ENCODE measurements at places on chromosomes 7 and 10. TPM values are rescaled to one million over a fixed set of nuclear protein-coding genes. Genes with fewer than 3 reads are reported as not detected.

GRCh38 chr7:16918288-16918895 lies 36.6 kb upstream of the AGR3 start:
- peak; percentile 60 for DNase-seq

GRCh38 chr7:155375337-155376277 lies 77.9 kb downstream of the INSIG1 start:
- peak; percentile 51 for DNase-seq

- DNase-seq, result no peak
Measured at GRCh38 chr10:61992059-61992460, 90.6 kb downstream of the ARID5B start.

GRCh38 chr10:22461891-22462290 lies 116.6 kb downstream of the SPAG6 start:
- no peak for DNase-seq

- peak; percentile 44 for DNase-seq
Measured at GRCh38 chr10:56622335-56622973, 261.4 kb upstream of the ZWINT start.

DNA sequence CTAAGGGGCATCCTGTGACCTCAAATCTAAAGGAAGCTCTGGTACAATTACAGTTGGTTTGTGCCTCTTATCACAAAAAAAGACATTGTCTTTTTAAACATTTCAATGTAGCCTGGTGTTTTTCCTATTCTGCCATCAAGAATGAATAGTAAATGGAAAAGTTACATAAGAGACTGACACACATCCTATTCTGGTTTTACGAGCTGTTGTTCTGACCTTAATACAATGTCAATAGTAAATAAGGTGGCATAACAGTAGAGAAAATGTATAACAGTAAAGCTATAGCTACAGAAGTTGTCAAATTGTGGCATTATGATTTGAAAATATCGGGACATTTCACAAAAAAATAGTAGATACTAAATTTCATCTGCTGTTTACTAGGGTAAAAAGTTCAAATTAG lies 88.4 kb downstream of the NT5C2 start:
- DNase-seq, result no peak

DNA sequence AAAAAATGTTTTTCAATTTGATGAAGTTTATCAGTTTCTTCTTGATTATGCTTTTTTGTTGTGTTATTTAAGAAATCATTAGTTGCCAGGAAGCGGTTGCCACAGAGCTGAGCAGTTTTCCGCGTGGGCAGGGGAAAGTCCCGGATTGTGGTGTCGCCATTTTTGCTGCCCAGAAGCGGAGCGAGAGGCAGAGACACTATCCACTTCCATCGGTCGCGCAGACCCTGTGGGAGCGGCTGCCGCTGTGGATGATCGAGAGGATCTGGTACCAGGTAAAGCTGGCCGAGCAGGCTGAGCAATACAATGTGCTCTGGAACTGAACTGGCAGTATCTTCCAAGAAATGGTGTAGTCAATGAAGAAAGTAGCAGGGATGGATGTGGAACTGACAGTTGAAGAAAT lies 119.8 kb downstream of the ZNF736 start:
- no peak for DNase-seq

DNA sequence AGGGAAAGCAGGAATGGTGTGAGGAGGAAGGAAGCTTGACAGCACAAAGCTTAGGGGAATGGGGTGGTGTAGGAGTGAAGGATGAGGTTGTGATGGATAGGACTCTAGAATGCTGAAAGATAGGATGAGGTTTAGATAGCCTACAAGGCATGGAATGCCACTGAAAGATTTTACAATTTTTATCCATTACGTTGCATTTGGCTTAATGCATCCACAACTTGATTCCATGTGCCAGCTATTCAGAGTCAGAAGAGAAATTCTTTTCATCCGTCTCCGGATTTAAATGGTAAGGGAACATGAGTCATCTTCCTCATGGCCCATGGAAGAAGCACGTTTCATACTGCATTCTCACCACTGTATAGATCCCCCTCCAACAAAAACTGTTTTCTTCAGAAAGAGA lies 212.4 kb upstream of the BMPER start:
- no peak for DNase-seq

DNA sequence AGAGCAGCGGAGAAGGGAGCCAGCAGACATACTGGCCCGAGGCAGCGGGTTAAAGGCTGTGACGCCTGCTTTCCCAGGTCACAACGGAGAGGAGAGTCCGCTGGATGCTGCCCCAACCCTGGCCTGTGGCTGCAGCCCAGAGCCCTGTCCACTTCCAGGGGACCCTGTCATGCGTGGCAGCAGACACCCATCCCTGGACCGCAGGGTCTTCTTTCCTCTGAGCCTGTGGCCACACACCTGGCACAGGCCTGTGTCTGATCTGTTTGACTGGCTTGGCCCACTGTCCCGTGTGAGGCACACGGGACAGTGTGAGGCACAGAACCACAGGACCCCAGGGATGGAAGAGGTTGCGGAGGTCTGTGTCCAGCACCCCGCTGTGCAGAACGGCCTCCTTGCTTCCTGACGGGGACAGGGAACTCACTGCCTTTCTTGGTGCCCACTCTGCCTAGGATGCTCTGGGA lies 42.4 kb downstream of the INSIG1 start:
- DNase-seq, result no peak

DNA sequence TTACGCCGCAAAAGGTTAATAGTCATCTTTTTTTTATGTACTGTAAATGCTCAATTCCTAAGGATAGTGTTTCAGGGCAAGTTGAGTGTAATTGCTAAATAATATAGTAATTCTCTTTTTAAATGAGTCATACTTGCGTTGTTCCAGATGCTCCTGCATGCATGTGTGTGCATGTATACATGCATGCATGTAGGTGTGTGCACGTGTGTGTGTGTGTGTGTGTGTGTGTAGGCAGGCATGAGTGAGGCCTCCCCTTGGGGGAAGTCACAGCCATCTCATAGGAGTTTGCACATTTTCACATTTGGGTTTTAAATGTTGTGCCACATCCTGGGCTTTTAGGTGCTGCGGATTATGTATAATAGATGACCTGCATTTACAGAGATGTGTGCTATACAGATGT lies 1095.8 kb downstream of the KCNMA1 start:
- no peak for DNase-seq

- no peak for DNase-seq
Measured at GRCh38 chr7:44157116-44158080, 16.3 kb upstream of the MYL7 start.

DNA sequence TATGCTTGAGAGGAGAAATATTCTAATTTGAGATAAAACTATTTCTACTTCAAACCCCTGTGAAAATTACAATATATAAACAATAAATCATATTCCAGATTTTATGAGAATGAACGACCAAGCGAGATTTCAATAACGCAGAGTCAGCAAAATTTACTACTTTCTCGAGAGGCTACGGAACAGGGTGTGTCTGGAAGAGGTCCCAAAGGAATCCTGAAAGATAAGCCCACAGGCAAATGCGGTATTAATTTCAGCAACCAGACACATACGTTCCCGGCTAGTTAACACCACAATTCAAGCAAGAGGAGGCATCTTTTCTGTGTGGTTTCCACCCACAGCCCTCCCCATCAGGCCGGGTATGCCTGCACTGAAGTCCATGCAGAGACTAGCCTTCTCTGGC lies 26.4 kb downstream of the BEND7 start:
- DNase-seq, result no peak

DNA sequence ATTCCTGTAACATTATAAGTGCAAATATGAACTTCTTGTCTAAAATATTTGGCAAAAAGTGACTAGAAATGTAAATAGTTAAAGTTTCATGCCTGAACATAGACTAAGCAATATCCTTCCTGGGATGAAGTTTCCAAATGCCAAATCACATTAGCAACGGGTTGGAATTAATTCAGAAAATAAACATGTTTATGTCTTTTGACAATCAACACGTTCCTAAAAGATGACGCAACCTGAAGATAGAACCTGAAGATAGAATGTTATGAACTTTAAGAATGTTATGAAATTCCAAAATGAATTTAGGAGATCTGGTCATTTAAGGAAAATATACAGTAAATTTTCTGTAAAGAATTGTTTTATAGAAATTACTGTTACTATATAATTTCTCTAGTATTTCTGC lies 9.2 kb downstream of the LAMB4 start:
- no peak for DNase-seq

DNA sequence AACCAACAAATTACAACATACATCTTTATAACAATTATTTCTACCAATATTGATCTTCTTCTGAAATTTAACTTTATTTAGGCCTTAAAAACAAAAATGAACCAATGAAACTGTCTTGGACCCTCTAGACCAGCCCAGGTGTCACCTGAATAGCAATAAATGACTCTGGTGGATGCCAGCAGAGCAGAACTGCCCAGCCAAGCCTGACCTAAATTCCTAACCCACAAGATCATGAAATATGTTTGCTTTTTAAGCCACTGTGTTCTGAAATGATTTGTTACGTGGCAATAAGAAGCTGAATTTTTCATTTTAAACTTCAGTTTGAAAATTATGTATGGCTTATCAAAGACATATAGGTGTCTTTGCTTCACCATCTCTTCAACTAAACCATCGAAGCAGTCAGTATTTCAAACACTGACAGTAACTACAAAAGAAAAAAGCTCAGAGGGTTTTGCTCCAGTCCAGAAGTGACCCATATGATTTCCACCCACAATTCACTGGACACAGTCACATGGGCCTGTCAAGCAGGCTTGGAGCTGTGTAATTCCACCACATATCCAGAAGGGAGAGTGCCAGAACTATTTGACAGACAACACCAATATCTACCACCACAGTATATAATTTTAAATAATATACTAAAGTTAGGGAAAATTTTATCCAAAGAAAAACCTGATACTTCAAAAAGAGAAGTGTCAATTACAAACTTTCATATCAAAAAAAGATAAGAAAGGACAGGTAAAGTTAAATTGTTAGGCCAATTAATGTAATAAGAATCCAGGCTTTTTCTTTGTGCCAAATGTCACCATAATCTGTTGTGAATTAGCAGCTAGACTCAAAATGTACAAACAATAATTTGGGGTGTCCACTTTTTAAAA lies 94.5 kb downstream of the KMT2C start:
- DNase-seq, result peak; percentile 39

GRCh38 chr7:38905056-38905759 lies 3.8 kb downstream of the VPS41 start:
- peak; percentile 15 for DNase-seq

DNA sequence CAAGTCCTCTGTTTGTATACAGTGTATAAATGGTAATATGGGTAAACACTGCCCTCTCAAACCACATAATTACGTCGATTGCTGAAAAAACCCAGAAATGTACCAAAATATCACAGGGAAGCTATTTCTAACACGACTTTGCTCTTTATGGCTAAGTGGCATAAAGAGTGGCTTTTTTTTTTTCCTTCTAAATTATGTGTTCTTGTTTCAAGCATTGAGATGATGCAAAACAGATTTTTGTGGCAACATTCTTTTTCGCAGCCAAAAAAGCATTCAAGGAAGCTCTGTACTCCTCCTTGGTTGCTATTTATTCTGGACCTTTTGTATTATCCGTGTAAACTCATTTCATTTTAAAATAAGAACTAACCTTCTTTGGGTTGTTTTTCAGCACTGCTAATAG lies 138.9 kb downstream of the VTI1A start:
- no peak for DNase-seq

DNA sequence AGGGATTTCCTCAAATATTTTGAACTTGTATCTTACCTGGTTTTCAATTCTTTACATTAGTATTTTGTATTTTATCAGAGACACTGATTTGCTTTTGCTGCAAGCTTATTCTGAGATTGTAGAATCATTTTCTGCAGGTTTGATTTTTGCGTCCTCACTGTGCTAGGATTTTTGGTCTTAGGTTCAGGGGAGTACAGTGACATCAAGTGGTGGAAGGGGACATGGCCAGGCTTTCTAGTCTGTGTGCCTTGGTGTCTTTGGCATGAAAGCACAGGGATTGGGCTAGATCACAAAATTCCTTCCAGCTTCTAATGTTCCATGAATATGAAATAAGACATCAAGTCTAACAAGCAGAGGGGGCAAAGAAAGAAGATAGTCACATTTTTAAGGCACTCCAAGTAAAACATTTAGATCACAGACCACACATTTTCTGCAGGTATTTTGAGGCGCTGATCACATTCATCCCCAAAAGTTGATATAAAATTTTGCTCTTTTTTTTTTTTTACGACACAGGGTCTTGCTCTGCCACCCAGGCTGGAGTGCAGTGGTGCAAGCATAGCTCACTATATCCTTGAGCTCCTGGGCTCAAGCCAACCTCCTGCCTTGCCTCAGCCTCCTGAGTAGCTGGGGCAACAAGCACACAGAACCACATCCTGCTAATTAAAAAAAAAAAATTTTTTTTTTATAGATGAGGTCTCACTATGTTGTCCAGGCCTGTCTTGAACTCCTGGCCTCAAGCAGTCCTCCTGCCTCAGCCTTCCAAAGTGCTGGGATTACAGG lies 124.4 kb downstream of the PON1 start:
- peak; percentile 13 for DNase-seq

DNA sequence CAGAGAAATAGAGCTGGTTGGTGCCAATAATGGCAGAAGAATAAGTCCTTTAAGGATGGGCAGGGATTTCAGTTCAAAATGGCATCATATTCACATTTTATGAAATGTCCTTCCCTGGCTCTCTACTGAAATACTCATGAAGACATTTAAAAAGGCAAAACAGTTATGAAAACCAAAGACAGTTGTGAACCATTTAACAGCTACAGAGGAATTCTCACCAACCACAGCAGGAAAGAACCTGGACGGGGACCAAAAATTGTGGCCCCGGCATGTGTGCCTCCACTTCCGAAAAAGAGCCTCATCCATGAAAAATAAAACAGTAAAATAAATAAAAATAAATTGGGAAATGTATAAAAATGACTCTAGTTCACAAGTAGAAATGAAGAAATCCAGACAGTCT lies 539.5 kb downstream of the SUGCT start:
- no peak for DNase-seq

DNA sequence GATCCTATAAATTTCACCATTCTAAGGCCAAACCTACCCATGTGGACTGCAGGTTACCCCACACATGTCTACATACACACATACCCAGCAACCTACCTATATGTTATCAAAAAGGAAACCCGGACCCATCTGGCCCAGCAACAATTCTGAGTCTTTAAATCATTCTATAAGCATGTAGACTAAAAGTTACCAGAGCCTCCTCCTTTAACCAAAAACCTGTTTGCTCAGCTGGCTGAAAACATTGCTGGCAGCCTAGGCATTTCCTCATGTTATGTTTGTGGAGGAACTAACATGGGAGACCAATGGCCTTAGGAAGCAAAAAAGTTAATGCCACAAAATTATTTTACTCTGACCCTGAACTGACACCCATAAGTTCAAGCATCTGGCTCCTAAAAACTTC lies 5.3 kb upstream of the ADCK2 start:
- no peak for DNase-seq

The DEPP1 gene
- not detected for total RNA-seq

The SPDYE9 gene
- not detected for total RNA-seq

The SEMA3C gene
- total RNA-seq, result not detected

The ANKRD61 gene
- total RNA-seq, result not detected

The HACD1 gene
- total RNA-seq, result 1.1 TPM

The POMZP3 gene
- total RNA-seq, result 13.3 TPM

The NODAL gene
- total RNA-seq, result not detected

The CPA4 gene
- not detected for total RNA-seq

The GRB10 gene
- not detected for total RNA-seq

The RTKN2 gene
- 0.53 TPM for total RNA-seq

The DRGX gene
- total RNA-seq, result not detected

Data from B cell (primary cell).